ENCODE measurements at places on chromosomes 2 and 18. TPM values are rescaled to one million over a fixed set of nuclear protein-coding genes. Genes with fewer than 3 reads are reported as not detected.

DNA sequence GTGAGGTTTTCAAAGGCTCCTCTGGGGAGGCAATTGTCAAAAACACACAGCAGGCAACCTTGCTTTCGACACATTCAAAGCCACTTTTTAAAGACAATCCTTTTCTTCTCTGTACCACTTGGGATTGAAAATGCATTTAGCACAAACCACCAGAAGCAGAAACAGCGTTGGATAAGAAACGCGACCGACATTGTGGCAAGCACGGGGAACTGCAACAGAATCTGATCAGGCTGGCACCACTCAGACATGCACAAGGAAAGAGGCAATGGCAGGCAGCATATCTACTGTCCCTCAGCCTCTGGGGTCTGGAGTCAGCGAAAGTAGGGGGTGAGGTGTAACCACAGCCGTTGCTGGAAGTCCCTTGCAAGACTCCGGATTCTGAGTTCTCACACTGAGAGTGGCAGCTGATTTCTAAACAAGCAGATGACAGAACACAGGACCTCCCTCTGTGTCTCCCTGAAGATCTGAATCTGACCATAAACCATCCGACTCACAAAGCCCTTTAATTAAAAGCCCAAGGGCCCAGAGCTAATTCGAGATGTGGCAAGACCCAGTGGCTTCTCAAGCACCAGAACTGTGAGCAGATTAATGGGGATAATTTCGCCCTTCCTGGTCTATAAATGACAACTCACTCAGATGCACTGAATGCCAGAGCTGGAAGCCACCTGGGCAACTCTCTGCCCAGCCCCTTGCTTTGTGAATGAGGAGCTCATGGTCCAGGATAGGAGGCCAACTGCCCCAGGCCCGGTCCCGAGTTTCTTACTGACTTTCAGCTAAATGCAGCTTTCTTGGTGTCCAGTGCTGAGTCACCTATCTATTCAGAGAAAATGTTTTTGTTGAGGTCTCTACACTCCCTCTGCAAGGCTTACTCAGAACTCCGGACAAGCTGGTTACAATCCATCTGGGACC is 29.6 kb downstream of the CYRIA start:
- H3K4me3 ChIP-seq, result no peak overlapping the region
- no peaks in the 10 kb centered on the region for H3K36me3 ChIP-seq
- no peaks in the 10 kb centered on the region for H3K27me3 ChIP-seq
- no peak for DNase-seq
- H3K27ac ChIP-seq, result no peak overlapping the region

GRCh38 chr2:136572335-136572734 is 193.0 kb upstream of the THSD7B start:
- no peaks in the 10 kb centered on the region for H3K36me3 ChIP-seq
- H3K27ac ChIP-seq, result no peak overlapping the region
- no peaks in the 10 kb centered on the region for H3K4me1 ChIP-seq
- H3K4me3 ChIP-seq, result no peak overlapping the region
- H3K27me3 ChIP-seq, result no peaks in the 10 kb centered on the region

PTPRN gene
- not detected for total RNA-seq

CERKL gene
- total RNA-seq, result 6.5 TPM
